ENCODE measurements at places on chromosomes 11 and 22.

DNA sequence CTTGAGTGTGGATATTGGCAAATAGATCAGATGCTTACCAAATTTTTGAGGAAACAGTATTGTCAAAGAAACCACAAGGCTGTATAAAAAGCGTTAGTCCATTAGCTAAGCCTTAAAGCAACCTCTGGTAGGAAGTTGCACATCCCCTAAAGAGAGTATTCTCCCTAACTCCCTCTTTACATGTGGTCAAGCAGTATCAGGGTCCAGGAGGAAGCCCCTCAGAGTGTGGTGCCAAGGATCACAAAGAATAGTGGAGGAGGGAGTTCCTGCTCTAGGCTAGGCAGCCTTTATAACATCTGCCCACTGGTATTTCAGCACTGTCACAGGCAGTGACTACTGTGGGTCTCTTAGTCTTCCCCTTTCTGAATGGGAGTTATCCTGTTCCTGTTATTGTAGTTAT is 18.8 kb upstream of the AMPD3 start:
- no peak for DNase-seq

DNA sequence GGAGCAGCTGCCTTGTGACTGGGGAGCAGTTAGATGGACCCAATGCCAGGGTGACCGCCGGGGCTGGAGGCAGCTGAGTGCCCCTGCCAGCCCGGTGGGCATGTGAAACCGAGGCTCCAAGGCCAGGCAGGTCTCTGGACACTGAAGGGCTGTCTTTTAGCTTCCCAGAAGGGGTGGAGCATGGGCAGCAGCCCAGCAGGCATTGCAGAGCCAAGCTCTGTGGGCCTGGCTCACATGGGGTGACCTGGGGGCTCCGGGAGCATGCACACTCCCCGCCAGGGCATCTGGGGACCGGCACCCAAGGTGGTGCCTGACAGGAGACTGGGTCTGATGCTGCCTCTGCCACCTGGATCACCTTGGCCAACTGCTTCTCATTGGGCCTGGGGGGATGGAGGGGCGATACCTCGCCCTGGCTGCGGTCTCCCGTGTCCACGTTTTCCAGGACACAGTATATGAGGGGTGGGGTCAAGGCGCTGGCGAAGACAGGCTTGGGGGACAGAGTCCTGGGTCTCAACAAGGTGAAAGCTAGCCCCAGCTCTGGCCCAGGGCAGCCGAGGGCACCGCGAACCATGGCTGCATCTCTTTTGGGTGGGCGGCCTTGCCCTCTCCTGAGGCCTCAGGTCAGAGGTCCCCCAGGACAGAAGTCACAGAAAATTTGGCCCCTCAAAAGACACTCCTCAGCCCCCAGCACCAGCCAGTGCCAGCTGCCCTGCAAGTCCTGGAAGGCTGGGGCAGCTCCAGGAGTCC is 3.5 kb downstream of the INS start:
- no peak for DNase-seq

GRCh38 chr11:48011798-48012391 is 31.5 kb downstream of the PTPRJ start:
- DNase-seq = no peak

DNA sequence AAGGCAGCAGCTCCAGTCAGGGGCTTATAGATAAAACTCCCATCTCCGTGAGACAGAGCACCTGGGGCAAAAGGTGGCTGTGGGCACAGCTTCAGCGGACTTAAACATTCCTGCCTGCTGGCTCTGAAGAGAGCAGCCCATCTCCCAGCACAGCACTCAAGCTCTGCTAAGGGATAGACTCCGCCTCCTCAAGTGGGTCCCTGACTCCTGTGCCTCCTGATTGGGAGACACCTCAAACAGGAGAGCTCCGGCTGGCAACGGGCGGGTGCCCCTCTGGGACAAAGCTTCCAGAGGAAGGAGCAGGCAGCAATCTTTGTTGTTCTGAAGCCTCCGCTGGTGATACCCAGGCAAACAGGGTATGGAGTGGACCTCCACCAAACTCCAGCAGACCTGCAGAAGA is 279.4 kb downstream of the LARGE1 start:
- peak; percentile 32 for DNase-seq

- no peak for DNase-seq
Observed at GRCh38 chr11:79485694-79486093, 44.9 kb upstream of the TENM4 start.

GRCh38 chr11:111417011-111417765 is 38.1 kb upstream of the POU2AF1 start:
- DNase-seq = peak; percentile 67

DNA sequence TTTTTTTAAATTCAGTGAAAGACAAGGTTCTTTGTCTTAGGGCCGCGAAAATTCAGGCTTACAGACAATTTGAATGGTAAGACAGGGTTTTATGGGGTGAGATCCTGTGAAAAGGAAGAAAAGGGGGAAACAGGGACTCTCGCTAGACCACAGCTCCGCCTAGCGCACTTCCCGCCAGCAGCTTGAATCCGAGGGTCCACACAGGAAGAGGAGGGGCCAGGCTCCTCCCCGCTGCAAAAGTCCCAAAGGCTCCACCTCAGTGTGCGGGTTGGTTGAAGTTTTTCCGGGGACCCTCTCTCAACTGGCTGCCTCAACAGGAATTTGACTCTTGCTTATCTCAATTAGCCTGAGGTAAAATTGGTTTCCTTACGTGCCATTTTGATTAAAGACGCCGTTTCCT is 950.9 kb upstream of the CNTN5 start:
- no peak for DNase-seq

GRCh38 chr22:30015229-30015797 is 65.0 kb upstream of the HORMAD2 start:
- no peak for DNase-seq

- DNase-seq = no peak
Observed at GRCh38 chr11:60910281-60910687, 3.7 kb upstream of the TMEM109 start.

DNA sequence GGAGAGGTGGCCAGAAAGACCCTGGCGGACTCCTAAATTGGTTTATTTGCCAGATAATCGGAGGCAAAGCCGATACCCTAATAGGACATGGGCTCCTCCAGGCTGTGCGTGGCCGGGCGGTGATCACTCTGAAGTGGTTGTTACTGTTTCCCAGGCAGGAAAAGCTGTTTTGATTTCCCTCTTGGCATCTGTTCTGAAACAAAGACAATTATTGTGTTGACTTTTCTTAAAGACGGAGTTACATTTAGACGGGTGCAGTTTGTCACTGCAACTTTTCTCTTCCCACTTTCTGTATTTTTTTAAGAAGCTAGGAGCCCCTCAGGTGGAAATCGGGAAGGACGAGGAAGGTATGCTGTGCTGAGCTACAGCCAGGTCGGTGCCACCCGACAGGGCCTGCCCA is 1288.4 kb downstream of the BRD1 start:
- DNase-seq = no peak

GRCh38 chr11:898143-898511 is 12.5 kb downstream of the CHID1 start:
- DNase-seq = no peak

- DNase-seq = no peak
Observed at GRCh38 chr11:93116641-93117441, 81.0 kb downstream of the SLC36A4 start.

DNA sequence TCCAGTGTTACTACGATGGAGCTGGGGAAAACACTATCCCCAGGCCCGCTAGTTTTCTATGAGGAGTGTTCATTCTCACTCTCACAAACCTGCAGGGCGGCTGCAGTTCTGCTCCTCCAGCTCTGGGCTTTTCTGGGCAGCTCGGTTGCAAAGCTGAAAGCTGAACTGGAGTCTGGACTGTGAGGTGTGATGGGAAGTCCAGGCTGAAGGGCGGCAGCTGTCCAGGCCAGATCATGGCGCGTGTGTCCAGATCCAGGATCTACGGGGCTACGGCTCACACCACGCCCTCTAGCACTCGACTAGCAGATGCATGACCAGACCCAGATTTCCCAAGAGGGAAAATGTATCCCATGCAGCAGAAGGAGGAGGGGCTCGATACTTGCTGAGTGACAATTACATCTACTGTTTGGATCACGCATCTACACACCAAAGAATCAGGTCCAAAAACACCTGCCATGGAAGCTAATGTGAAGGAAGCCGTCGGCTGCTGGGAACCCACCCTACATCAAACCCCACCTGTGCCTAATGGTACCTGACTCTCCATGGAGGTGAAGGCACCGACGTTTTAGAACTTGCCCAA is 555.0 kb downstream of the BRD1 start:
- no peak for DNase-seq

GRCh38 chr11:41978945-41979344 is 519.5 kb upstream of the LRRC4C start:
- no peak for DNase-seq

DNA sequence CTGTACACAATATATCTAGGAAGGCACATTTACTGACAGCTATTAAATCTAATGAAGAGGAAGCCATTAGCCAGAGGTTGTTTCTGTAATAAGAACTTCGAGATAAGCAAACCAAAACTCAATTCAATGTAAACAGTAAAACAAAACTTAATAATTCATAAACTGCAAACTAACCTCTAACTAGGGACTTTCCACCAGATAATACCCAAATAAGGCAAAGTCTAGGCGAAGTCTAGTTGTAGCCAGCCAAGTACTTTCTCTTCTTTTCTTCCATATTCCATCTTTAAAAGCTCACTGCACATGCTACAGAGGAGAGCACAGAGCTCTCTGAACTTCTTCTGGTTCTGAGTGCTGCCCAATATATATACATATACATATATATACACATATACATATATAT is 229.9 kb upstream of the ANO5 start:
- DNase-seq = no peak

GRCh38 chr11:59413646-59414045 is 12.6 kb downstream of the OR5A2 start:
- DNase-seq = no peak

DNA sequence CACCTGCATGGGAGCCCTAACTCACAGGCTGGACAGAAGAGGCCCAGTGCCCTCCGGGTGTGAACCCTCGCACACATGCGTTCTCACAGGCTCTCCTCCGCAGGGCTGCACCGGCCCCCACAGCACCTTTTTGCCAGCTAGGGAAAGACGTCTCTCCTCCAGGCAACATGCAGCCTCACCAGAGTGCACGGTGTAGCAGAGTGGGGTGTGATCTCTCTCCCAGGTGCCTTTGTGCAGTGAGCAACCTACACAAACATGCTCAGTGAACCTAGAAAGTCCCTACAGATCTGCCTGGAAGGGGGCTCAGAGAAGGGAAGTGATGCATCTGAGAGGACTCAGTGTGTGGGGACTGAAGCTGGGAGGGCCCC is 3.7 kb upstream of the CARNS1 start:
- DNase-seq = no peak

GRCh38 chr22:27298332-27298731 is 503.2 kb downstream of the MN1 start:
- DNase-seq = no peak

DNA sequence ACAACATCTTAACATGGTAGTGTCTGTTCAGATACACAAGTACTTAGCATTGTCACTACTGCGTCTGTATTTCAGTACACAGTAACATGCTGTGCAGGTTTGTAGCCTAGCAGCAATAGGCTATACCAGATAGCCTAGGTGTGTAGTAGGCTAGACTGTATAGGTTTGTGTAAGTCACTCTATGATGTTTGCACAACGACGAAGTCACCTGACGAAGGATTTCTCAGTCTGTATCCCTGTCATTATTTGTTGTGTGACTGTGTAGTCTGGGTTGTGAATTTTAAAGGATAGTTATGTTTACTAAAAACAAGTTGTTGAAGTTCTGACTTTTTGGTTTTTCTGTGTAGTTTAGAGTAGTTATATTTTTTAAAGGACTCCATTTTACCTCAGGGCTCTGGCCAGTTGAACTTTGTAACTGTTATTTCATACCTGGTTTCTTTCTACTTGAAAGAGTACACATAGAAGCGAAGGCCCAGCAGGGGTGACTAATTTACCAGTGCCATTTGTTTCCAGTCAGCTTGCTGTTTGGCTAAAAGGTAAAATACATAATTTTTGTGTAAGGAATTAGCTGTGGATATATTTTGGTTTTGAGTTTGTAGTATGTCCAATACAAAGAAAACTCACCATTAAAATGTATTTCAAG is 72.3 kb downstream of the PPP6R3 start:
- DNase-seq = no peak

DNA sequence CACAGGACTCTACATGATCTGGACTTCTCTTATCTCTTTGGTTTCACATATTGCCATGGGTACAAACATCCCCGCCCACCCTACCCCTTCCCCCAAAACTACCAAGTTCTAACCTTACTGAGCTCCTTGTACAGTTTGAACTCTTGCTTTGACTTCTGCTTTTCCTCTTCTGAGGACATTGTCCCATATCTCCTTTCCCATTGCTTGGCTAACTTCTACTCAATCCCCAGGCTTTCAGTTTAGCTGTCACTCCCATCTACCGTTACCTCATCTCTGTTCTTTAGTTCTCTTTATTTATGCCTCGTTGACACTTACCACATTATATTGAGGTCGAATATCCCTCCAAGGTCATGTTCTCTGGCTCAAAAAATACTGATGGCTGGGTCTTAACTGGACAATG is 393.5 kb upstream of the CADM1 start:
- DNase-seq = no peak

DNA sequence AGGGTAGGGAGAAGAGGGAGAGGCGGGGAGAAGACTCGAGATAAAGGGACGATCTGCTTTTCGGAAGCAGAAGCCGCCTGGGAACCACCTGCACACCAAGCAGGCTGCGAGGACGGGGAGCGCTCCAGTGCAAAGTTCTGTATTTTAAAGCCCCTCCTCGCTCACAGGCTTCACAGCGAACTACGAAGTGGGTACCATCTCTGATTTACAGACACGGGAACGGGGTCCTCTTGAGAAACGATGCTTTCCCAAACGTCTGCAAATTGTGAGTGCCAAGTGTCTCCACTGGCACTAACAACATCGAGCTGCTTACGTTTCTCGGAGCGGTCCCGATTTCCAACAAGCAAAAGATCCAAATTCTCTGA is 700 bp upstream of the STX3 start:
- DNase-seq = no peak

GRCh38 chr22:17705546-17705945 is 67.0 kb downstream of the BCL2L13 start:
- DNase-seq = no peak

- no peak for DNase-seq
Observed at GRCh38 chr11:130710021-130710420, 206.3 kb downstream of the SNX19 start.

DNA sequence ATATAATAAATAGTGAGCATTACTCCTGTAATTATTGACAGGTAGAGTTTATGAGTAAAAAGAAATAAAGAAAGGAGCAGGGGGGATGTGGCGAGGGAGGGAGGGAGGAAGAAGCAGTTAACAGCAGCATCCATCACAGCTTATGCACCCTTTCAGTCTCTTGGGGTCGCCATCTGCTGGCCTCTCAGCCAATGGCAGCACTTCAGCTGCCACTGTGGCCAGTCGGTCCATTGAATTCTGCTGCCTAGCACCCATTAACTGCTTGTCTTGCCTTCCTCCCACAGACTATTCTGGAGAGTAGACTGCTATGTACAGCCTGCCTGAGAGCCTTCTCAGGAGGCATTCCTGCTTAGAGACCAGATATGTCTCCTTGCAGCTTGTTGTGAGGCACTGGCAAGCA is 388.3 kb downstream of the TENM4 start:
- no peak for DNase-seq

- no peak for DNase-seq
Observed at GRCh38 chr22:31329029-31329428, 17.1 kb downstream of the PATZ1 start.

GRCh38 chr11:103794262-103794661 is 242.2 kb upstream of the DDI1 start:
- no peak for DNase-seq

- DNase-seq = no peak
Observed at GRCh38 chr11:95524314-95525036, 265.1 kb downstream of the FAM76B start.

GRCh38 chr11:86695373-86695772 is 23.0 kb upstream of the ME3 start:
- no peak for DNase-seq

GRCh38 chr11:111352935-111353710 is 26.0 kb downstream of the POU2AF1 start:
- DNase-seq = no peak

Measured in DMS79 (cell line).